Stimulated activated CD8-positive, alpha-beta memory T cell treated with anti-CD3 and anti-CD28 coated beads, Interleukin-15, amount 100 ng/mL, for 24 hours (primary cell): ENCODE measurements at places on chromosomes 4 and X.

GRCh38 chr4:54645830-54646229, 11.9 kb upstream of the KIT start:
- no peak for DNase-seq

GRCh38 chr4:14916554-14917297, 85.6 kb upstream of the CPEB2 start:
- DNase-seq = no peak

DNA sequence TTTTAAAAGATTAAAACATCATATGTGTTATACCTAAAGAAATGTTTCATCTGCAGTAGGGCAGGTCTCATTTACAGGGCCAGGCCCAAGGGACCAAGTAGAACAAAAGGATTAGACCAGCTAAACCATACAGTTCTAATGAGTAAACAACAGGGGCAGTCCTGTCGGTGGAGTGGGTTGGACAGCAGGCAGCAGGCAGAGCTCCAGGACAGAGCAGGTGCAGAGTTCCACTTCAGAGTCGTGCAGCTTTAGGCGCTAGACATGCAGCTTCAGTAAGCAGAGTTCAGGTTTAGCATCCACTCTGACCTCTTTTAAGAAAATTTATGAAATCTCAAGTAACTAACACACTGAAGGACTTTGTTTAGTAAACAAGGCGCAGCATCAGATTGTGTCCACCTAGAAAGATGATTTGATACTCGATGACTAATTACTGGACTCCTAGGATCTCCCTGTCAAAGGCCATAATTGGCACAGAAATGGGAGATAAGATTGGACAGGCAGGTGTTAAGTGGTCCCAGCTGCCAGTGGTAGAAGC, 487.7 kb upstream of the INTU start:
- no peak for DNase-seq

DNA sequence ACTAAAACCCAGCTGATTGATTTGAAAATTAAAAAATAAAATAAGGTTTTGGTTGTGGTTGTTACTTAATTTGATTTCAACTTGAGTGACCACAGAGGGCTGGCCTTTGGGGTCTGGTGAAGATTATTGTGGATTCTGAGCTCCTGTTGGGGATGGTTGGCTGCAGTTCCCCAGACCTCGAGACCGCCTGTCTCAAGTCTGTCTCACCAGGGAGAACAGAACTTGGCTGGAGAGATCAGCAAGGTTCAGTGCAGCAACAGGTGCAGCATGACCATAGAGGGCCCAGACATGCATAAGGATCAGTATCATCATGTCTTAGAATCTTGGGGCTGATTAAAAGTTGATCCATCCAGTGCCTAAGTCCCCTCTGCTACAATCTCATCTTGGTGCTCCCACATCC, 491.9 kb downstream of the BCOR start:
- no peak for DNase-seq
